ENCODE measurements at places on chromosomes 1 and 21.
A peak's percentile ranks its signal among the peaks of the same experiment; 100 is the strongest.

DNA sequence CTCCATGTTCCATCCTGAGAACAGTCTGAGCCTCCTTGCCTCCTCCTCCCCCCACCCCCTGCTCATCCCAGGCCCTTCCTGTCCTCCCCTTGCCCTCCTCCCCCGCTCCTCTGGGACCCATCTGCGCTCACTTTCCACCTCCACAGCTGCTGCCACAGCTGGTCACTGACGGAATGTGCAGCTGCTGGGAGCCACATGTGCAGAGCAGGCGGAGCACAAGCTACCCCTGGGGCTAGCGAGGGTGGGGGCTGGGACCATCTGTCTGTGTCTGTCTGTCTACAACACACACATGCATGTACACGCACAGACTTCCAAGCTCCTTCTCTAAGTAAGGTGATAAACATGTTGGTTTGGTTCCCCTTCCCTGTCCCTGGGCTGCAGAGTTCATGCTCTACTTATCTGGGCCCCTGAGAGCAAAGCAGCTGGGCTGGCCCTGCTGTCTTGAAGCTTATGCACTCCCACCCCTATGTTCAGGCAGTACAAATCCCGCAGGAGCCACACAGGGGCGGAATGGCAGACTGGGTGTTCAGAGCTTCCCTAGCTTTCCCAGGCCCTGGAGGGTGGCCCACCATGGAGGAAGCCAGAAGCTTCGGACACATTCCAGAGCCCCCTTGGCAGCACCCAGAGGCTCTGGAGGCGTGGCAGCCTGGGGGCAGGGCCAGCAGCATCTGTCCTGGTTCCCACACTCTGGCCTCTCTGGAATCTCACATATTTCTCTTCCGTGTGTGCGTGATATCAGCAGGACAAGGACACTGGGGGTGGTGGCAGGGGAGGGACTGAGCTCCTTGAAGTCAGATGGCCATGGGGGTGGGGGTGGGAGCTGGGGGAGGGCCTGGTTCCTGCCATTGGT lies 7.0 kb upstream of the HEYL start:
- no peak for DNase-seq

DNA sequence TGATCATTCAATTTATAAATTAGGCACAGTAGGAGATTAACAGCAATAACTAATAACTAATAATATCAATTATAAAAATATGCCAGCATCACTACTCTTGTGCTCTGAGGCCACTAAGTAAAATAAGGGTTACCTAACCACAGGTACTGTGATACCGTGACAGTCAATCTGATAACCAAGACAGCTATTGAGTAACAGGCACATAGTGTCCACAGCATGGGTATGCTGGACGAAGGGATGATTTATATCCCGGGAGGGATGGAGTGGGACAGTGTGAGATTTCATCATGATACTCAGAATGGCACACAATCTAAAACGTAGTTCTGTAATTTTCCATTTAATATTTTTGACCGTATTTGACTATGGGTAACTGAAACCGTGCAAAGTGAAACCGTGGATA lies 39.4 kb downstream of the CD46 start:
- no peak for DNase-seq

- DNase-seq, result no peak
Observed at GRCh38 chr1:180680558-180681144, 48.8 kb downstream of the XPR1 start.

- DNase-seq, result no peak
Observed at GRCh38 chr1:78280626-78281025, 210.1 kb upstream of the PTGFR start.

GRCh38 chr1:178330153-178330552 lies 166.6 kb downstream of the CLEC20A start:
- no peak for DNase-seq

DNA sequence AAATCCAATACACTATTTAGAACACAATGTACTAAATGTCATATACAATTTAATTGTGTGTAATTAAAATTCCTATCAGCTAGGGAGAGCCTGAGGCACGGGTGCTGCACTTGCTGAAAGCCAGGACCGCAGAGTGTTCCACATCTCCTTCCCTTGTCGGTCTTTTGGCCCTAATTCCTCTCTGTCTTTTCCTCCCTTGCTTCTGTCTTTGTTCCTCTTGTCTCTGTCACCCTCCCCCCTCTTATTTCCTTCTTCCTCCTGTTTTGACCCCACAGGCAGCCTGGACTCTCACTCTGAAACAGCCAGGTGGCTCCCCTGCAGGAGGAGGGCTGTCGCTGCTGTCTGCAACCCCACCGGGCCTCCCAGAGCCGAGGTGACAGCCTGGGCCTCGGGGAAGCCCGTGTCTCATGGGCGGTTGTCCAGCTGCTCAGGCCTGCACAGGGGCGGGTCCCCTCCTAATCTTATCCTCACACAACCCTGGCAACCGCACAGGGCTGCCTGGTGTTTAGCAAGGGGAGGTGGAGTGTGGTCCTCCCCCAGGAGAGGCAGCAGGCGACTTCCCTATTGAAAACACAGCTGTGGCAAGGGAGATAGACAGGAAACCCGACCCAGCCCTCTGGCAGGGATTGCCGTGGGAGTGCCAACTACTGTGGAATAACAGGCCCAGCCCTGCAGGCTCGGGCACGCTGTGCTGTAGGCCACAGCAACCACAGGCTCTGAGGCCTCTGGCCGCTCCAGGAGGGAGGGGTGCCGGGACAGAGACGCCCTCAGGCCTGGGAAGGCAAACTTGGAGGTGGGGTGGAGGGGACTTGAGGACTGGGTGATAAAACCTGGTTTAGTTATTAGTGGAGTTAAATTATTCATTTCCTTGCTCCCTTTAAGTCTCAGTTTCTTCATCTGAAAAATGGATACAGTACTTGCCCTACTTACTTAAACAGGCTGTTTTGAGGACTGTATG lies 68.8 kb upstream of the WDR26 start:
- peak; percentile 37 for DNase-seq

- DNase-seq, result no peak
Observed at GRCh38 chr1:99527078-99527477, 118.8 kb upstream of the PALMD start.

DNA sequence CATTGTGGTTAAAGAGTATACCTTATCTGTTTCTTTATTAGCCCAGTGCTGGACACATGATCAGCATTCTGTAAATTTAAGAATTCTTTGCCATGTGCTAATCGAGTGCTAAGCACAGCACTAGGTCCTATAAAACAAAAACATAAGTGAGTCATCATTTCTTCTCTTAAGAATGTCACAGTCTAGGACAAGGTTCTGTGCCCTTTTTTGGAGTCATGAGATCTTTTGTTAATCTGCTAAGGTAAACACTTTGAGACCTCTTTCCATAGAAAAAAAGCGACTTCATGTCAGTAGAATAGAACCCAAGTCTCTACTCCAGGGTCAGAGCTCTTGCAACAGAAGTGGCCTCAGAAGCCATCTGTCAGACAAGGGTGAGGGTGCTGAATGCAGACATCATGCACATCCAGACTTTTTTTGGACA lies 70.0 kb upstream of the NFIA start:
- no peak for DNase-seq

- DNase-seq, result no peak
Observed at GRCh38 chr1:40385437-40386358, 12.2 kb downstream of the SMAP2 start.

DNA sequence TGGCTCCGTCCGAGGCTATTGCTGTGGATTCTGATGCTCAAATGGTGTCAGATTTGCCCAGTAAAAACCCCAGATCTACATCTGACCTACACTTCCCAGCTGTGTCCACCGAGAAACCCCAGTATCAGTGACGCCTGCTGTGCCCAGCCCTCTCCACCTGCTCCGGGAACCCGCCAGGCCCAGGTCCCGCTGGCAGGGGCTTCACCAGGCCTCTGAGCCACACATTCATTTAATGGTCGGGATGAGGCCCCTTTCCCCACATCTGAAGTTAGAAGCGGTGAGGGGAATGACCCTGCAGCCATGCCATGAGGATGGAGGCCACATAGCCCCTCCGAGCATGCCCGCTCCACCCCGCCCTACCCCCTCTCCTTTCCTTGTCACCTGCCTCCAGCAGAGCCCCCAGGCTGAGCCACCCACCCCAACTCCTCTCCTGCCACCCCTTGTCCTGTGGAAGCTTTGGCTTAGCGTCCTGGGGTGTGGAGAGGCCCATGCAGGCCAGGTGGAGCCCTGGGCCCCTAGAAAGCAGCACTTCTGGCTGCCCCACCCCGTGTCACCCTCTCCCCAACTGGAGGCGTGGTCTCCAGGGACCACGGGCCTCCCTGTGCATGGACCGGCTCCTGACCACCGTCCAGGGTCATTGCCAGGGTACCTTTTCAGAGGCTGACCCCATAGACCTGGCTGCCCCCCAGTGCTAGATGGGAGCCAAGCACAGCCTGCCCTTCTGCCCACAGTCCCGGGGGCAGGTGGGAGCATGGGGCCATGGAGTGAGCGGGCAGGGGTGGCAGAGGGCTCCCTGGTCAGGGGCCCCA lies 8.0 kb downstream of the TNFRSF14 start:
- DNase-seq, result no peak

GRCh38 chr1:78142736-78143135 lies 97.0 kb downstream of the GIPC2 start:
- DNase-seq, result no peak

DNA sequence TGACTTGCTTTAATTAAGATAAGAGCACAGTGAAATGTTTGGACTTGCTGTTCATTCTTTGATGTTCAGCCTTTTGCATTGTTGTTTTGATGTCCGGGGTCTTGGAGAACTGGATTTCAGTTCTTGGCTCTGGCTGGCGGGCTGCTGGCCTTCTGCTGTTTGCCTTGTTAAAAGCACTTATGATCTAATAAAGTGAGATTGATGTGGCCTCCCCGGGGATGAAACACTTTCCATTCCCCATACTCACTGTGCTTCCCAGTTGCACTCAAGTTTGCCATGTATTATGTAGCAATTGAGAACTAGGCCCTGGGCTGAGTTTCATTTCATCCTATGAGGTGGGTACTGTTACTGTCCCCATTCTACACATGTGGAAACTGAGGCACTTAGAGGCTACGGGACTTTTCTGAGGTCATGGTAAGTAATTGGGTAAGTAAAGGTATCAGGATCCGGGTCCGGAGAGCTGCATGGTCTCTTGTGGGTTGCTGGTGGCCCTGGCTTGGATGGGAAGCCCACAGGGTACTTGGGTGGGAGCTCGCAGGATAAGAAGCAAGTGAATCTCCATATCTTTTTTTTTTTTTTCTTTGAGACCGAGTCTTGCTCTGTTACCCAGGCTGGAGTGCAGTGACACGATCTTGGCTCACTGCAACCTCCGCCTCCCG lies 127.7 kb upstream of the ZBTB40 start:
- no peak for DNase-seq

DNA sequence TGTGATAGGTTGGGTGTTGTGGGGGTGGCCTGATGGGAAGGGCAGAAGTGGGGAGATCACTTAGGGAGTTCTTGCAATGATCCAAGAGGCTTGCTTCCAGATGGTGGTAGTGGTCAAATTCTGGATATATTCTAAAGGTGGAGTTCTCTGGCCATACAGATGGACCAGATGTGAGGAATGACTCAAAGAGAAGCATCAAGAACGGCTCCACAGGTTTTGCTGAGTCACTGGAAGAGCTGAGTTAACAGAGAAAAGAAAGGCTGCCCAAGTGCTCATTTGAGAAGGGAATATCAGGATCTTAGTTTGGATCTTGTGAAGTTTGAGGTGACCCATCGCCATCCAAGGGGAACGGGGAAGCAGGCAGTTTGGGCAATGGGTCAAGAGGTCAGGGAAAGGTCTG lies 192.9 kb upstream of the GALNT2 start:
- no peak for DNase-seq

DNA sequence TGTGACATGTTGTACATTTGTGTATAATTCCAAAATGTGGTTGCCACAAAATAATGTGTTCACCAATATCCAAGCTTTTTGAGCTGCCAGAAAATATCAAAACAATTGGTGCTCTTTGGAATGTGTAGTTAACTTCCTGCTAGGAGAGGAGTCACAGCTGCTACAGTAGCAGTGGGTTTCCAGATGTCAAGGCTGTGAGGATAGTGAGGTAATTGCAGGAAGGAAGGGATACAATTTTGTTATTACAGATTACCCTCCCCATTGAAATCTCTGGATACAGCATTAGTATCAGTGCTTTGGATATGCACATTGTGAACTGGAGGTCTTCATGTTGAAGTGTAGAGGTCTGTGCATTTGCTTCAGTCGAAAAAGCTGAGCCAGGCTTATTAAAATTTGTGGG lies 253.2 kb downstream of the PTPRC start:
- DNase-seq, result no peak

- DNase-seq, result peak; percentile 34
Observed at GRCh38 chr1:198465201-198466144, 75.0 kb downstream of the ATP6V1G3 start.

DNA sequence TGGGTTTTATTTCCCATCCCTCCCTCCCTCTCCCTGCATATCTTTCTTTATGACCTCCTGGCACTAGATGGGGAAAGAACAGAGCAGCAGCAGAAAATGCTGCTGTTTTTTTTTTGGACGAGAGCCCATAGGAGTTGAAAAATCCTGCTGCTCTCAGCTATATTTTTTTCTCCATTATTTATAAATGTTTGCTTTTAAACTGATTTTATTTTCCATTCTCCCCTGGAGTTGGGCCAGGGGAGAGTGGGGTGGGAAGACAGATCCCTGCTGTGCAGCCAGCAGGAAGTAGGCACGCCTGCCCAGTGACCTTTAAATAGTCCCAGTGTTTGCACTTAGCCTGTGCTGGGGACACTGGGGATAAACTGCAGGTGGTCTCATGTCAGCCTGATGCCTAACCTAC lies 17.4 kb downstream of the SFT2D2 start:
- no peak for DNase-seq

DNA sequence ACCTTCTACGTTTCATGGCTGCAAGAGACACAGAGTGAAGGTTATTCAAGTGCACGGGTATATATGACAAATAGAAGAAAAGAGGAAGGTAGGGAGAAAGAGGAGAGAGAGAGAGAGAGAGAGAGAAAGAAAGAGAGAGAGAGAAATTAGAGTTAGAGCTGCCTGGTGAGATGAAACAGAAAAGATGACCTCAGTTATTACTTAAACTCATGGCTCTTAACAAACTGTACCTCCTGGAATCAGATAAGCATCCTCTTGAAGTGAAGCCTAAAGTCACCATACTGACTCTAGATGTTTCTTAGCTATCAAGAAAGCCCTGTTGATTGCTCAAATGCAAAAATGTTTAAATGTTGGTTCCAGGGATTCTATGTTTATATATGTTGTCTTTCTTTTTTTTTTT lies 597.7 kb upstream of the ZP4 start:
- DNase-seq, result no peak

GRCh38 chr21:28439251-28439650 lies 553.4 kb downstream of the LTN1 start:
- DNase-seq, result no peak

GRCh38 chr1:158227904-158228623 lies 26.2 kb upstream of the CD1A start:
- no peak for DNase-seq

DNA sequence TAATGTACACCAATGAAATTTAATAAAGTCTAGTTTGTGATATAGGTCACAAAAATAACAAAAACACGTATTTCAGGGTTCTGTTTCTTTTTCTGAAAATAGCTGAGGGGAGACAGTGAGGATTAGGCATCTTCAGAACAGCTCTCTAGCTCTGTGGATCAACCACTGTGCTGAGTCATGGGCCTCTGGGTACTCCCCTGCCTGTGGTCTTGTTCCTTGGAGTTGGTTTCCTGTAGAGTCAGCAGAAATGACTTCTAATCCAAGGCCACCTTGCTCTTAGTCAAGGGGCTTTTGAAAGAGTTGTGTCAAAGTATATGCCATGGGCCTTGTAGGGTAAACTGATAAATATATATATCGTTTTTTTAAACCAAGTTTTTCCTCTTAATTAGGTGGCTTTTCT lies 141.8 kb upstream of the ZRANB2 start:
- DNase-seq, result no peak

All from SW 1271 (cell line).